Activated effector memory CD4-positive, alpha-beta T cell treated with anti-CD3 and anti-CD28 coated beads, Interleukin-2, amount 50 U/mL, for 16 hours (primary cell): ENCODE measurements at places on chromosomes 5 and 9.

- DNase-seq = no peak
Observed at GRCh38 chr9:127919253-127919815, 2.5 kb upstream of the ST6GALNAC4 start.

DNA sequence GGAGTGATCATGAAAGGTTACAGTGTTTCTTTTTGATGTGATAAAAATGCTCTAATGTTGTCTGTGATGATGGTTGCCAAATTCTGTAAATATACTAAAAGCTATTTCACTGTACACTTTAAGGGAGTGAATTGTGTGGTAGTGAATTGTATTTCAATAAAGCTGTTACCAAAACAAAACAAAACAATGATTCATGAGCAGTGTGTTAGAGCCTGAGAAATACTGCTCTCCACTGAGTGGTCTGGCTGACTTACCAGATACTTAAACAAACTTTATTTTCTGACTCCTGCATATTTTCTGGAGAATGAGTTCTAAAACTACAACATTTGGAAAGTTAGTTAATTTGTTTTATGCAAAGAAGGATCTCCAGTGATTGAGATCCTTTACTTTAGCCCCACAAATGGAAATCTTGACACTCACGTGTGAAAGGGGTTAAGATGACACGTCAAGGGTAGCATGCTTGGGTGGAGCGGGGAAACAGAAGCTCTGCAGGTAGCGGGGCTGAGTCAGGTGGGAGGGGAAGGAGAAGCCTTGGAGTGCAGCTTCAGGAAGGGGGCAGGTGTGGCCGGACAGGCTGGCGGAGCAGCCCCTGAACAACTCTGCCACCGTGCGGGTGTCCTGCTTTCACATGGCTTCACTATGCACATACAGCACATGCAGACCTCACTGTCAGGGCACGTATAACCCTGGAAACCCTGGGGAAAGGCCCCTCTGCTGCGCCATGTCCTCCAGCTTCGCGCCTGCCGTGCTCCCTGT lies 256.7 kb downstream of the IRX1 start:
- no peak for DNase-seq

DNA sequence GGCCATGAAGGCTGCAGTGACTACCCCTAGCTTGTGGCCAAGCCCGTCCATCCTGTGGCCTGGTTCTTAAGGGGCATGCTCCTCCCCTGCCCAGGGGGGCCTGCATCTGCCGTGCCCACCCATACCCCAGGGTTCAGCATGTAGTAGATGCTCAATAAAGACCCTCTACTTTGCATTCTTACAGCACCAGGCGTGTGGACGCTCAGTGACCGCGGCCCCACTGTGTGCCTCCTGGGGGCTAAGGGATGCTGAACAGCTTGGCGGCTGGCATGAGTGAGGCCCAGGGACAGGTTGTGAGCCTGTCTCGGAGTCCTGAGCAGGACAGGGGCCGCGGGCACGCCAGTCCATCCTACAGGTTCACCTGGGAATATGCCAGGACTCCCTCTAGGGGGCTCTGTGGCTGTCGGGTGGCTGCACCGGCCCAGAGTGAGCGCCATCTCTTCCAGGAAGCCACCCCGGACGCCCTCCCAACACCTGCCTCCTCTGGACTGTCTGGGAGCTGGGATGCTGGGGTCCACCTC lies 9.1 kb downstream of the NOTCH1 start:
- no peak for DNase-seq

DNA sequence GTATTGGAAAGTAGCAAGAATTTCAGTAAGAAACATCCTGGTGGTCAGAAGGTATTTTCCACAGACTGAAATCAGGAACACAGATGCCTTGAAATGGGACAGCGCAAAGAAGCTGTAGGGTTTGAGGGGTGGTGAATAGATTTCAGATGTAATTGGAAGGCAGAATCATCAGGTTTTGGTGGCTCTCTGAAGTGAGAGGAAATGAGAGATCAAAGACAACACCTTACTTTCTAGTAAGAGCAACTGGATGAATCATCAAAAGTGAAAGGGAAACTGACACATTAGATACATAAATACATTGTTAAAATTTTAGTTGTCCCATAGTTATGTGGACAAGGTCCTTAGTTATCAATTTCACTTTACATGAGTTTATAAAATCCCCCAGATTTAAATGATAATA lies 188.2 kb upstream of the SLC27A6 start:
- DNase-seq = no peak
